Activated naive CD4-positive, alpha-beta T cell treated with anti-CD3 and anti-CD28 coated beads for 36 hours (primary cell): ENCODE measurements at places on chromosomes 5 and 9. TPM values are rescaled to one million over a fixed set of nuclear protein-coding genes. Genes with fewer than 3 reads are reported as not detected.

DNA sequence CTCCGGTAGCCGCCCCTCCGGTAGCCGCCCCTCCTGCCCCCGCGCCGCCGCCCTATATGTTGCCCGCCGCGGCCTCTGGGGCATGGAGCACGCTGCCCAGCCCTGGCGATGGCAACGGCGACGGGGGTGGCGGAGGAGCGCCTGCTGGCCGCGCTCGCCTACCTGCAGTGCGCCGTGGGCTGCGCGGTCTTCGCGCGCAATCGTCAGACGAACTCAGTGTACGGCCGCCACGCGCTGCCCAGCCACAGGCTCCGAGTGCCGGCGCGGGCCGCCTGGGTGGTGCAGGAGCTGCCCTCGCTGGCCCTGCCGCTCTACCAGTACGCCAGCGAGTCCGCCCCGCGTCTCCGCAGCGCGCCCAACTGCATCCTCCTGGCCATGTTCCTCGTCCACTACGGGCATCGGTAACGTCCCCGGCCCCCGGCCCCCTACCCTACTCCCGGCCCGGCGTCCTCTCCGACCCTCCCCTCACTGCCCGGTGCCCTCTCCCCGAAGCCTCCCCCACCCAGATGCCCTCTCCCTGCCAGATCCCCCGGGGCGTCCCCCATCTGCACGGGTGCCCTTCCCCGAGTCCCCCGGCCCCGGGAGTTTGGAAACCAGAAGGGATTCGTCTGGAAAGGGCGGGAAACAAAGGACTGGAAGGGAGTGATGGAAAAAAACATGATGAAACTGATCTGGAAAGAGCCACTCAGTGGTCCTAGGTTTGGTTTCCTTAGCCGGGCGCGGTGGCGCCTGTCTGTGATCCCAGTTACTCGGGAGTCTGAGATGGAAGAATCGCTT, 417 bp downstream of the SRD5A1 start:
- H3K27me3 ChIP-seq: no peaks in the 10 kb centered on the region
- DNase-seq: peak; percentile 34
- H3K36me3 ChIP-seq: peaks cover 32% of the 10 kb centered on the region
- peaks cover 31% of the 10 kb centered on the region for H3K4me1 ChIP-seq
- no peak overlapping the region for H3K27ac ChIP-seq
- peak overlapping the region; percentile 93 for H3K4me3 ChIP-seq

DNA sequence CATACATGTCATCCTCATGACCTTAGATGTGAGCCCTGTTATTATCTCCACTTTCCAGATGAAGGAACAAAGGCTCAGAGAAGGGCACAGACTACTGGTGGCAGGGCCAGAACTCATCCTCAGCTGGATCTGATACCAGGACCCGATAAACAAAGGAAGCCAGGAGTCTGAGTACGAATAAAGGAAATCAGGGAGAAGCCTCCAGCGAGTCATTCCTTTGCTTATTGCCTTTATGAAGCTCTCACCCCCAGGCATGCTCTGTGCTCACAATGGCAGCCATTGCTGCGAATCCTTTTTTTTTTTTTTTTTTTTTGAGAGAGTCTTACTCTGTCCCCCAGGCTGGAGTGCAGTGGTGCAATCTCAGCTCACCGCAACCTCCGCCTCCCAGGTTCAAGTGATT, 130.1 kb downstream of the GAPVD1 start:
- H3K4me3 ChIP-seq: no peak overlapping the region
- no peaks in the 10 kb centered on the region for H3K36me3 ChIP-seq

DNA sequence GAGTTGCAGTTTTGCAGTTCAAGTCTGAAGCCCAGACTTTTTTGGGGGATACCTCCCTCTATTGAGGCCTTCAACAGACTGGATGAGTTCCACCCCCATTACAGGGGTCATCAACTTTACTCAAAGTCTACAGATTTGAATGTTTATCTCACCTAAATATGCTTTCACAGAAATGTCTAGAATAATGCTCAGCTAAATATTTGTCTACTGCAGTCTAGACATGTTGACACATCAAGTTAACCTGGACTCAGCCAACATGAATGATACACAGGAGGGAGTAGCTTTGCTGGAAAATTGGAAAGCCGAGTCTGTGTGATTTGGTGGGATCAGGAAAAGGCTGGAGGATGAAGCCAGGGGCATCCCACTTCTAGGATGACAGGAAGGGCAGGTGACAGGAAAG, 128.0 kb upstream of the ICE1 start:
- no peak for DNase-seq
- no peaks in the 10 kb centered on the region for H3K36me3 ChIP-seq
- H3K4me3 ChIP-seq: no peak overlapping the region
- H3K4me1 ChIP-seq: no peaks in the 10 kb centered on the region
- no peak overlapping the region for H3K27ac ChIP-seq

- no peak overlapping the region for H3K27ac ChIP-seq
- no peaks in the 10 kb centered on the region for H3K36me3 ChIP-seq
- DNase-seq: no peak
- no peaks in the 10 kb centered on the region for H3K27me3 ChIP-seq
- no peak overlapping the region for H3K4me3 ChIP-seq
- no peaks in the 10 kb centered on the region for H3K4me1 ChIP-seq
Observed at GRCh38 chr5:137016783-137017324, 482.3 kb downstream of the SPOCK1 start.

DNA sequence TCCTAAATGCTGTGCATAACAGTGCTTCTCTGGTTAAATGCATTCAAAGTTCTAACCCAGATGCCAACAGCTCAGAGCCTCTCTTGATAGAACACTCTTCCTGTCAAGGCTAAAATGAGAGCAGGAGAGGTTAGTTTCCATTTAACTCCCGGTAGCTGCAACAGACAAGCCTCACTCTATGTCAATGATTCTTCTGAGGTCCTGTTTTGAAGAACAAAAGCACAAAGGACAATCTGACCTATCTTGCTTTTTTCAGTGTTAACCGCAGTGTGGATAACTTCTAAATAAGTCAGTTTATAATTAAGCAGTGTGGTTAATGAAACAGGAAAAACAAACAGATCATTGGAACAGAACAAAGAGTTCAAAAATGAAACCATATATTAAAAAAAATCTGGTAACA, 80.7 kb downstream of the ANKRD55 start:
- H3K27me3 ChIP-seq: no peaks in the 10 kb centered on the region
- H3K4me3 ChIP-seq: peak overlapping the region; percentile 57
- no peak for DNase-seq
- H3K27ac ChIP-seq: peak overlapping the region; percentile 91
- peaks cover 76% of the 10 kb centered on the region for H3K4me1 ChIP-seq

DNA sequence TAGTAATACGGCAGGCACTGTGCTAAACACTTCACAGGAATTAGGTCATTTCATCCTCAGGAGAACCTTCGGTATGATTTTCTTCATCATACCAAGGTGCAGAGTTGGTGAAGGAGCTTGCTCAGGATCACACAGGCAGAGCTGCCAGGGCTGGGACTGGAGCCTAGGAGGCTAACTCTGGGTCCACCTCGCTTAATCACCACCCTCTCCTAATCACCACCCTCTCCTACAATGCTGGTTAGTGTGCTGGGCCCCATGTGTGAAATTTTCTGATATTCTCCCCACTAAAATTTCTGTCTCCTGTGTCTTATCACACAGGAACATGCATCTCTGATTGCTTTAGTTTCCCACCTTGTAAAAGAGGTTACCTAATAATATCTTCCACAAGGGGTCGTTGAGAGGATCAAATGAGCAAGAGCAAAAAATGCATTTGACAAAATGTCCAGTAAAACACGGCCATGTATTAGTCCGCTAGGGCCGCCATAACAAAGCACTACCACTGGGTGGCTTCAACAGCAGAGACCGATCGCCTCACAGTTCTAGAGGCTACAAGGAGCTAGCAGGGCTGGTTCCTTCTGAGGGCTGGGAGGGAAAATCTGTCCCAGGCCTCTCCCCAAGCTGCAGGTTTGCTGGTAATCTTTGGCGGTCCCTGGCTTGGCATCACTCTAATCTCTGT, 128.2 kb upstream of the NFIB start:
- H3K36me3 ChIP-seq: no peaks in the 10 kb centered on the region
- H3K4me1 ChIP-seq: no peaks in the 10 kb centered on the region
- H3K27ac ChIP-seq: no peak overlapping the region
- H3K27me3 ChIP-seq: peaks cover 9% of the 10 kb centered on the region

DNA sequence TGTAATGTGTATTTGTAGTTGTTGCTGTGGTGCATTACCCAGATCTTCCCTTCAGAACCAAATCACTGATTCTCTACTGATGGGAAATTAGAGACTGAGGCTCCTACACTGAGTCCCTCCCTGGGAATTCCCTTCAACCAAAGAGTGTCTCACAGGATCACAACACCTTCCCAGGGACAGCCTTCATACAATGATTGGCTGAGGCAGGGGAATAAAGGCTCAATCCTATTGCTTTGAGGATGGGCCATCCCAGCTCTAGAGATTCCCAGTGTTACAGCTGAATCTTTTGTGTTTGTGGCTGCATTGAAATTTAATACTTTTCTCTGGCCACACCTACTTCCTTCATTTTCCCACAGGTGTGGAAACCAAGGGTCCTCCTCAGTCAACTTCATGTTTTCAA, 96.4 kb upstream of the ELL2 start:
- DNase-seq: no peak
- peaks cover 6% of the 10 kb centered on the region for H3K27me3 ChIP-seq
- H3K4me1 ChIP-seq: peaks cover 12% of the 10 kb centered on the region
- no peak overlapping the region for H3K27ac ChIP-seq
- H3K36me3 ChIP-seq: no peaks in the 10 kb centered on the region

GRCh38 chr5:180499684-180500083, 5.5 kb downstream of the CNOT6 start:
- H3K4me1 ChIP-seq: peaks cover 33% of the 10 kb centered on the region
- no peak overlapping the region for H3K27ac ChIP-seq
- H3K27me3 ChIP-seq: no peaks in the 10 kb centered on the region

- H3K4me1 ChIP-seq: peaks cover 3% of the 10 kb centered on the region
- H3K4me3 ChIP-seq: no peak overlapping the region
- H3K36me3 ChIP-seq: peaks cover 21% of the 10 kb centered on the region
- DNase-seq: peak; percentile 84
Observed at GRCh38 chr9:100028201-100028784, 70.5 kb downstream of the ERP44 start.

- DNase-seq: peak; percentile 29
- H3K4me1 ChIP-seq: peaks cover 11% of the 10 kb centered on the region
- H3K36me3 ChIP-seq: no peaks in the 10 kb centered on the region
- peaks cover 10% of the 10 kb centered on the region for H3K27me3 ChIP-seq
Observed at GRCh38 chr9:133869674-133870405, 122.3 kb downstream of the VAV2 start.

DNA sequence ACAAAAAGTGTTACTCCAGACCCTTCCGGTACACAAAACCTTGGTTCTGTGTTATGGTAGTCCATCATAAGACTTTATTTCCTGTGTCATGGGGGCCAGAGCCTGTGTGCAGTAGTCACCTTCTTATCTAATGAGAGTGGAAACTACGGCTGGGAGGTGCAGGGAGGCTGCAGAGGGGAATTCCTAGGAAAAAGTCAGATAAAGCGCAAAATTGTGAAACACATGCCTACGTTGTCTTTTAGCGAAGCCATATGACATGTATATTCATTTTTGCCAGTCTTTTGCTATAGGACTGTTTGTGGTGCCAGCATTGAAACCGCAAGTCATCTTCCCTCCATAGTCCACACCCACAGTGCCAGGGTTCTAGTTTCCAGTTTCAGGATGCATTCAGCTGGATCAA, 80.7 kb downstream of the PPARGC1B start:
- no peaks in the 10 kb centered on the region for H3K4me1 ChIP-seq
- H3K27me3 ChIP-seq: no peaks in the 10 kb centered on the region
- H3K4me3 ChIP-seq: no peak overlapping the region
- DNase-seq: no peak
- no peaks in the 10 kb centered on the region for H3K36me3 ChIP-seq

DNA sequence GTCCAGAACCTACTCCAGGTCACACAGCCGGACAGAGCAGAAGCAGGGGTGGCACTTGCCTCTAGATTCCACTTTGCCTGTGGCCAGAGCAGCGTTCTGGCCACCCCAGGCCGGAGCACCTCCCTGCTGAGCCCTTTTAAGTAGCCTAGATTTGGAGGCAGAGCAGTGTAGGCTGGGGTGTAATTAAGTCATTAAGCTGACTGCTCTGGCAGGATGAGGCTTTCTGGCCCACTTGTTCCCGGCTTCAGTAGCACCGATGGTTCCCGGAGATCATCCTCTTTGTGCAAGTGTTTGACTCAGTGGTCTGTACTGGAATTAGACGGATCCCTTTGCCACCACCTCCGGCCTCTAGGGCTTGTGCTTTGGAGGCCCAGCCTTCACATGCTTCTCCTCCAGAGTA, 281.9 kb upstream of the ANKRD55 start:
- H3K27me3 ChIP-seq: no peaks in the 10 kb centered on the region
- H3K4me3 ChIP-seq: no peak overlapping the region
- DNase-seq: no peak
- no peaks in the 10 kb centered on the region for H3K36me3 ChIP-seq
- H3K4me1 ChIP-seq: peaks cover 16% of the 10 kb centered on the region

DNA sequence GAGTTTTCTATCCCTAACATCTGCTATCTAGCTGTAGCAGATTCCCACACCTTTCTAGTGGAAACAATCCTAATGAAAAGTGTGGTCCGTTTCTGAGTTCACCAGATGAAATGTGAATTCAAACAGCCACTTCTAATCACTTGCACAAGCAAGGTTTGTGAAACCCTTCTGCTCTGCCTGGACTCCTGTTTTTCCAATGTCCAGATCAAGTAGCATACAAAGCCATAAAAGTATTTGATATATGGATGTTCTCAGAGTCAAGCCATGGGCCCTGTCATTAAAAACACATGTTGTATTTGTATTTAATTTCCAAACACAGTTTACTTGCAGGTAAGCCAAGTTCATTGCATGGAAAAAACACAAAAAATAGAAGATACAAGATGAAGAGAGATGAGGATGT, 570.4 kb downstream of the NR2F1-AS1 start:
- no peak overlapping the region for H3K27ac ChIP-seq
- no peak overlapping the region for H3K4me3 ChIP-seq
- DNase-seq: no peak
- H3K4me1 ChIP-seq: no peaks in the 10 kb centered on the region

DNA sequence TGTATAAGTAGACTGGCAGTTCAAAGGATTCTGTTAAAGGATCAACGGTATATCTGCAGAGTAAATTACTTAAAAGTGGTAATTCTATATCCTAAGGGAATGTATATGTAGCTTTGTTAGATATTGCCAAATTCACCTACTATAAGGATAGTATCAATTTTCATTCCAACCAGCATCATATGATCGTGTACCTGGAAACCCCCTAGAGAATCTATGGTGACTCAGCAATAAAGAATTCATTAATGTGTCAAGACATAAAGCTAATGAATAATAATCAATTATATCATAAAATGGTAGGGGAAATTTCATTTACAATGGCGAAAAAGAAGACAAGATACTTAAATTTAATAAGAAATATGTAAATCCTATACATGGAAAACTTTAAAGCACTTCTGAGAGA, 234.1 kb upstream of the ACTBL2 start:
- H3K4me3 ChIP-seq: no peak overlapping the region
- H3K27me3 ChIP-seq: peaks cover 10% of the 10 kb centered on the region
- no peak overlapping the region for H3K27ac ChIP-seq
- H3K4me1 ChIP-seq: no peaks in the 10 kb centered on the region

The LRRC19 gene
- not detected for total RNA-seq

The SLCO6A1 gene
- total RNA-seq: not detected

The ST6GALNAC4 gene
- 22.3 TPM for total RNA-seq

The NSMF gene
- 33.2 TPM for total RNA-seq

The LCNL1 gene
- not detected for total RNA-seq

The PTPRD gene
- not detected for total RNA-seq

The CCDC69 gene
- total RNA-seq: 18.5 TPM

The CTNND2 gene
- not detected for total RNA-seq
